ENCODE measurements at places on chromosomes 16 and 17. TPM values are rescaled to one million over a fixed set of nuclear protein-coding genes. Genes with fewer than 3 reads are reported as not detected.
A peak's percentile ranks its signal among the peaks of the same experiment; 100 is the strongest.

The PDE6G gene
- not detected for total RNA-seq

The WSCD1 gene
- 5.5 TPM for total RNA-seq

The CEP295NL gene
- total RNA-seq = 1.1 TPM

The CETP gene
- total RNA-seq = not detected

The KRTAP4-3 gene
- total RNA-seq = not detected

The ADORA2B gene
- total RNA-seq = 0.59 TPM

GRCh38 chr16:67392301-67393059, 818 bp downstream of the TPPP3 start:
- peak overlapping the region; percentile 61 for H3K4me3 ChIP-seq
- H3K27me3 ChIP-seq = no peaks in the 10 kb centered on the region
- no peaks in the 10 kb centered on the region for H3K4me1 ChIP-seq
- no peaks in the 10 kb centered on the region for H3K36me3 ChIP-seq

The VMO1 gene
- 3.9 TPM for total RNA-seq

DNA sequence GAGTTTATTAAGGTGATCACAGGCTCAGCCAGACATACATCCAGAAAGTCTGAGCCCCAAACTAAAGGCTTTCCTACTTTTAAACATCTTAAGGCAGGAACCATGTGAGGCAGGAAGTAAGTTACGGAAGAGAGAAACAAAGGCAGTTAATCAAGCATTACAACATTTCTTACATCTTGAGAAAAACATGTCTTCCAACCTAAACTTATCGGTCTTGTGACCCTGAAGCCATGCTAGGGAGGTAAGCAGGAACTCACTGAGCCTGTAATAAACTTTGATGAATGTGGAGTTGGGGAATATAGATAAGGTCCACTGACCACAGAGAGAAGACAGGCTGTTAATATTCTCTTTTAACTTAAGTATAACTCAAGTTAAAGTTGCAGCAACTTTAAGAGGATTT, 3.5 kb upstream of the ACSM3 start:
- H3K27ac ChIP-seq = no peak overlapping the region
- no peak for DNase-seq
- no peaks in the 10 kb centered on the region for H3K27me3 ChIP-seq
- H3K4me3 ChIP-seq = no peak overlapping the region

- H3K36me3 ChIP-seq = no peaks in the 10 kb centered on the region
- DNase-seq = no peak
- H3K4me3 ChIP-seq = no peak overlapping the region
- H3K27me3 ChIP-seq = no peaks in the 10 kb centered on the region
- H3K4me1 ChIP-seq = no peaks in the 10 kb centered on the region
- H3K27ac ChIP-seq = no peak overlapping the region
Observed at GRCh38 chr16:52572656-52573055, 25.7 kb upstream of the TOX3 start.

GRCh38 chr16:25177512-25177830, 39.3 kb upstream of the AQP8 start:
- no peak overlapping the region for H3K4me3 ChIP-seq
- no peaks in the 10 kb centered on the region for H3K27me3 ChIP-seq

The GRN gene
- 258 TPM for total RNA-seq

The ATP1B2 gene
- 1.2 TPM for total RNA-seq

- no peaks in the 10 kb centered on the region for H3K27me3 ChIP-seq
- H3K27ac ChIP-seq = no peak overlapping the region
- H3K36me3 ChIP-seq = no peaks in the 10 kb centered on the region
- H3K4me3 ChIP-seq = no peak overlapping the region
- DNase-seq = no peak
Observed at GRCh38 chr17:77083531-77083930, 57.2 kb upstream of the SEC14L1 start.

The RHBDL3 gene
- total RNA-seq = 18.0 TPM

DNA sequence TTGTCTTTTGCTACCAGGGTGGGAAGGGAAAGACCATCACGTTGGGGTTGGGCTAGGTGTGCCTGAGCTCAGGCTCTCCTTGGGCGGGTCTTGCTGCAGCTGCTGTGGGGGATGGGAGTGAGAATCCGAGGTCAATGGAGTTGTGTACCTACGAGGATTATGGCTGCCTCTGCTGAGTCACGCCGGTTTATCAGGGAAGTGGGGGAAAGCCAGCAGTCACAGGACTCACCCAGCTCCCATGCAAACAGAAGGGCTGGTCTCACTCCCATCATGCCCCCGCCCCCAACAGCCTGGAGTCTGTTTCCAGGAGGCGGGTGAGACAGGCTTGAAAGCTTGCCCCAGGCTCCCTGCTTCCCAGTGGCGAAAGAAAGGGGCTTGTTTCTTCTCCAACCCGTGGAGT, 1259.0 kb upstream of the GOT2 start:
- no peaks in the 10 kb centered on the region for H3K36me3 ChIP-seq
- H3K27me3 ChIP-seq = no peaks in the 10 kb centered on the region
- no peak for DNase-seq
- H3K4me1 ChIP-seq = no peaks in the 10 kb centered on the region
- H3K4me3 ChIP-seq = no peak overlapping the region
- no peak overlapping the region for H3K27ac ChIP-seq

- H3K27me3 ChIP-seq = no peaks in the 10 kb centered on the region
- DNase-seq = no peak
- no peaks in the 10 kb centered on the region for H3K4me1 ChIP-seq
- no peaks in the 10 kb centered on the region for H3K36me3 ChIP-seq
- no peak overlapping the region for H3K27ac ChIP-seq
Observed at GRCh38 chr17:69064001-69064400, 3.3 kb upstream of the ABCA9 start.

Measured in right atrium auricular region (tissue), 2 donors.